Activated CD4-positive, alpha-beta T cell treated with anti-CD3 and anti-CD28 coated beads for 1 hour (primary cell): ENCODE measurements at places on chromosomes 6 and 20.

- peak; percentile 22 for DNase-seq
These were observed 517.6 kb downstream of the CD83 start for GRCh38 chr6:14635195-14635594.

GRCh38 chr20:18005170-18005989, 36.6 kb downstream of the MGME1 start:
- no peak for DNase-seq

DNA sequence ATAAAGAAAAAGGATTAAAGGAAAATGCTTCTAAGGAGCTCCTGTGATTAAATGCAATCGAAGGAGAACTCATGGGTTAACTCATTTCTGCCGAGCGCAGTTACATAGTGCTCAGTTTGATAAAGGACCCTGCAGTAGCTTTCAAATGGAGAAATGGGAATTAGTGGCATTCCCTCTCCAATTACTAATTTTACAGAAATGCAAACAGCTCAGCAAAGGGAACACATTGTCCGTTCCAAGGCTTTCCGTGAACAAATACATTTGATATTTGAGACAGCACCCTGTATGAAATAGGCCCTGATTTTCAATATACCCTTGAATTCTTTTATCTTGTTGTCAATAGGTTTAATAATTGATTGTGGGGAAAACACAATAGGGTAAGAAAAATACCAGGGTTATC, 375.9 kb upstream of the TSHZ2 start:
- no peak for DNase-seq

GRCh38 chr20:16360668-16361067, 212.6 kb downstream of the KIF16B start:
- no peak for DNase-seq

GRCh38 chr20:1087311-1087905, 31.0 kb upstream of the PSMF1 start:
- DNase-seq, result no peak

DNA sequence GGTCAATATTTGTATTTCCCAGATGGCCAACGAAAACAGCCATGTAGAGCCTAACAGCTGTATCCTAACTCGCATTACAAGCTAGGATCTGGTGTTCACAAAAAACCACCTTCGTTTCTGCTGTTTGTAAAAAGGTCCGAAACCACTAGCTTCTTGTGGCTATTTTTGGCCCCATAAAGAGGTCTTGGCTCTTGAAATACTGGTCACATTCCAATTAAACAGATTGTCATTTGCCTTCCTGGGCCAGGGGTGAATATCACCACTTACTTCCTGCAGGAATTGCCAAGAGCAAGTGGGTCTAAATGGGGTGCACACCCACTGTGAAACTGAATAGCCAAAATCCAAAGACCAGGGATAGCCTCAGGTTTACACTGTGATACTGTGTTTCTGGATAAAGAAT, 48.2 kb downstream of the TSHZ2 start:
- DNase-seq, result no peak

DNA sequence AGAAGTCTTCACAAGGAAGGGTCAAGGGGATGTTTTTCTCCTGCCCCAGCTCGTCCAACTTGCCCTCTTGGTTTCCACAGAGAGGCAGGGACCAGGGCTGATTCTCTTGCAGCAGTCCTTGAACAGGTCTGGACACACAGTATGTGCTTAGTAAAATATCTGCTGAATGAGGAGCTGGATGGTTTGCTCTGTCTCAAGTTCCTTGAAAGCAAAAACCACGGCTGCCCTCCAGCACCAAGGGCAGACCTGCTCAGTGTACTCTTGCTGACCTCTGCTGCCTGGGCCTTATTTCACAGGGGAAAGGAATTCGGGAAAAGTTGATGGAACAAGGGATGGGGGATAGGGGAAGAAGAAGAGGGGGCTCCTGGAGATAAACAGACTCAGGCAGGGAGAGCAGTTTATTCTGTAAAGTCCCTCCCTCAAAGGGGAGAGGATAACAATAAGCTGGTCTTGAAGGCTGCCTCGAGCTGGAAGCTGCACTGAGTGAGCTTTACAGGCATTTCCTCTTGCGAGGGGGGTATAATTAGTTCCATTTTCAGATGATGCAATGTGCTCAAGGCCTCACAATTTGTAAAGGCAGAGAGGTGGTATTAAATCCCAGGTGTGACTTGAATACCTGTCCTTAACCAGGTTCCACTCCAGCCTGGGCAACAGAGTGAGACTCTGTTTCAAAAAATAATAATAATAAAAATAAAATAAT, 10.3 kb downstream of the KCNK5 start:
- DNase-seq, result no peak

- no peak for DNase-seq
These were observed 14.2 kb upstream of the NPBWR2 start for GRCh38 chr20:64121586-64121985.
